ENCODE measurements at places on chromosomes 5 and 9.

- DNase-seq = no peak
These were observed 73.7 kb downstream of the TENT4A start for GRCh38 chr5:6786786-6787495.

- peak; percentile 99 for DNase-seq
These were observed 65.3 kb downstream of the CSNK1A1 start for GRCh38 chr5:149485655-149486615.

GRCh38 chr5:84623019-84623418 is 238.3 kb upstream of the EDIL3 start:
- no peak for DNase-seq

- DNase-seq = no peak
These were observed 63.8 kb downstream of the CYSTM1 start for GRCh38 chr5:140238756-140239155.

DNA sequence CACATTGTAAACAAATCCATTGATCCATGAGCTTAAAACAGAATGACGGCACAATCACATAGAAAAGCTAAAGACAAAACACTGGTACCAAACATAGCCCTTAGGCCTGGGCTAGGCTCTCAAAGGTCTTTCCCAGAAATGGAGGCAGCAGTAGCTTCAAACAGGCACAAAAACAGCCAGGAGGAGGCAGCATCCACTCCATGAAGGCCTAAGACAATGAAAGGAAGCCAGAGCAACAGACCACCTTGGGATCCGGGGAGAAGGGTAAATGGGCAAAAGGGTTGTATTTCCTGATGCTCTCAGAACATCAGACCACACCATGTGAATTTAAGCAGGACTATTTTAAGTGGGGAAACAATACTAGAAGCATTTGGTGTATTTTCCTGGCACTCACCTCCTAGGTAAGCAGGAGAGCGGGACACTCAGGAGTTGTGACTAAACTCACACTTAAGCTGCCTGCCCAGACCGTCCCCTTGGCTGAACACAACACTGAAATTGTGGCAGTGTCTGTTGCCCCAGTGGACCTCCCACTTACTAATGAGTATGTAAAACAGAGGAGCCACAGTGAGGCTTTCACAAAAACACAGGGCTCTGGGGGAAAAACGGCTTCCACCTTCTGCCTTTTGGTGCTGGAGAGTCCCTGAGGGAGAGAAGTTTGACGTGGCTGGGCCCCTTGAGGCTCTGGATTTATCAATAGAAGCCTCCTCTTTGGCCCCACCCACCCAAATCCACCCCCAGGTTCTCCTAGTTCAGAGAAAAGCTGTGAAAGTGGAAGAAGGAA is 11.9 kb downstream of the GNPDA1 start:
- peak; percentile 35 for DNase-seq

GRCh38 chr5:179325296-179326031 is 19.8 kb downstream of the ADAMTS2 start:
- no peak for DNase-seq

- no peak for DNase-seq
These were observed 230 bp downstream of the SLC44A1 start for GRCh38 chr9:105244734-105245028.

DNA sequence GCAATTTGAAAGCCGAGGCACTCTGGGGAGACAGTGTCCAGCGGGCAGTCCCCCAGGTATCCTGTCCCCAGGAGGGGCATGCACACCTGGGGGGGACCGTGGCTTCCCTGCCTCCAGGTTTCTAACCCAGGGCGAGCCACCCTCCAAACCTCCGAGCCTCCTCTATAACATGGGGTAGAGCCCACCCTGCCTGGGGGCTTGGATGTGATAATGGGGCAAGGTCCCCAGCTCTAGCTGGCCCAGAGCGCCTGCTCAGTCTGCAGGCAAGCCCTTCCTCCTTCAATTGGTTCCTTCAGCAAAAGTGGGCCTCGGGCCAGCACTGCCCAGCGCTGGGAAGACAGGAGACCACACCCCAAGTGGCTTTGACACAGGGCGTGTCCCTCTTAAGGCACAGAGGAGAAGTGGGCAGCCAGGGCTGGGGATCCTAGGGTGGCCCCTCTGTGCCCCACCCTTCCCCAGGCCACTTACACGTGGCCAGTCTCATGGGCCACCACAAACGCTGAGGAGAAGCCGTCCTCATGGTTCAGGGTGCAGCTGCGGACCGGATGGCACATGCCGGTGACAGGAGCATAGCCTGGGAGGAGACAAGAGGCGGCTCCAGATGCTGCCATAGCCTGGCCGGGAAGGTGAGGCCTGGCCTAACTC is 94.3 kb downstream of the ZNF354C start:
- no peak for DNase-seq

GRCh38 chr9:131963072-131964030 is 116.3 kb downstream of the MED27 start:
- DNase-seq = no peak

DNA sequence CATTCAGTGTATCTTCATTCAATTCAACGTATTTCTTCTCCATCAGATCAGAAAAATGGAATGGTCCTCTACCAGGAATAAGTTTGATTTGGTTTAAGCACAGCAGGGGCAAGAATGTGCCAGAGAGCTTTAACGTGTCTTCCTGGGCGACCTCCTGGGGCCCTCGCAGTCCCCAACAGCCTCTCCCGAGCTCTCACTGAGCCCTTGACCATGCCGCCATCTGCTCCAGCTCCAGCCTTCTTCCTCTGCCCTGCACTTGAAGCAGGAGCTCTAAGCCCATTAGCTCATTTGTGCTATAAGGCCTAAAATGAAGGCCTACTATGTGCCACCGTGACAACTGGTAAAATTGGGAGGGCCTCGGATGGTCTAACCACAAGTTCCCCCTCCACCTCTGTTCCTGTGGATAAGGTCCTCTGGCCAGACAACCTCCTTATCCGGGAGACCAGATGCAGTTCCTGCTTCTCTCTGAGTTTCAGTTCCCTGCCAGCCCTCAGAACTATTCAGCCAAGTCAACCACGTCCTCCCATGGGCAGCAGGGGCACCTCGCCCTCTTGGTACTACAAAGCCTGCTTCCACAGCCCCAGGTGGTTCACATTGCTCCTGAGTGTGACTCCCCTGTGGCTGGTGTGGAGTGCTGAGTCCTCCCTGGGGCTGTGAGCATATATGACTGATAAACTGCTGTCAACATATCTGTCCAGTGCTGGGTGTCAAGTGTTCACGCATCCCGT is 35.8 kb downstream of the C5orf15 start:
- no peak for DNase-seq

DNA sequence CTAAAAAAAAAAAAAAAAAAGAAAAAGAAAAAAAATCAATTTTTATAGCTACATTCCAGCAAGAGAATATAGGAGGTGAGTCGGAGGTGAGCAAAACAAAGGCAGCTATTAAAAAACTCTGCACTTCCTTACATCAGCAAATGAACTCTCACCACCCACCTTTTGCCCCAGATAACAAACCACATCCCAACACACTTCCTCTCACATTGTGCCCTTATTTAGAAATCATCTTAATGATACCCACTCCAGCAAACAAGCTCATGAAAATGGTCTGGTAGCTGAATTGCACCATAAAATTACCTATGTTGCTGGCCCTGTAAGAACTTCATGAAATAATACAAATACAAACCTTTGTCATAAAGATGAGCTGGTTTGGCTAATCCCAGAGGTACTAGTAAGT is 82.9 kb downstream of the CEMIP2 start:
- no peak for DNase-seq

- peak; percentile 79 for DNase-seq
These were observed 4.7 kb downstream of the MAN2A1 start for GRCh38 chr5:109694451-109694891.

DNA sequence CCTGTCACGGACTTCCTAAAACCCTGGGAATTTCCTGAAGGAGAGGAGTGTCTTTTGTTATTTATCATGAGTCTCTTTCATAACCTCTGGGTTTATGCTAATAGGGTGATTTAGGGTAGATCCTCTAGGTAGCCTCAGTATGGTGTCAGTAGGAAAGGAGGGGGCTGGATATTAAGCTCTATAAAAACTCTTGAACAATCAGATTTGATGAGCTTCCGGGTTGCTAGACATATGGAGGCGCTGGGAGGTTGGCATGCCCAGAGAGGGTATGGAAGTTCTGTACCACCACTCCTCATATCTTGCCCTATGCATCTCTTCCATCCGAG is 15.6 kb upstream of the PTBP3 start:
- DNase-seq = no peak

GRCh38 chr9:122387536-122387935 is 16.7 kb downstream of the PTGS1 start:
- DNase-seq = no peak

GRCh38 chr5:90939211-90939610 is 380.6 kb downstream of the ADGRV1 start:
- DNase-seq = peak; percentile 14

DNA sequence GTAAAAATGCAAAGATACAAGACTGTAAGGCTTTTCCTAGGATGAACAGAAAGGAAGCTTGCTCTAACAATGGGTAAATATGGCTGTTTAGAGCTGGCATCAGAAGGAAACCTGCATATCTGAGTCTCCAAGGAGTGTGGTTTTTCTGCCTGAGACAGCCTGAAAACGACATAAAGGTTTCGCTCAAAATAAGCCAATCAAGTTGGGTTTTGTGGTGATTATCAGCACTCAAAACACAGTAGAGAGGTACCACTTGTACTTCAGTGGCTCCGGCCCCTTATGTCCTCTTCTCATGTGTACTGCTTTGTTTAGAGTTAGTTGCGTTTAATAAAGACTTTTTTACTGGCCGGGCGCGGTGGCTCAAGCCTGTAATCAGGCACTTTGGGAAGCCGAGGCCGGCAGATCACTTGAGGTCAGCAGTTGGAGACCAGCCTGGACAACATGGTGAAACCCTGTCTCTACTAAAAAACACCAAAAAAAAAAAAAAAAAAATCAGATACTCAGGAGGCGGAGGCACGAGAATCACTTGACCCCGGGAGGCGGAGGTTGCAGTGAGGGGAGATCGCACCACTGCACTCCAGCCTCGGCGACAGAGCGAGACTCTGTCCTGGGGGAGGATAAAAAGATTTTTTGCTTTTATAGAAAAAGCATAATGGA is 39.4 kb downstream of the KLF9 start:
- DNase-seq = no peak

DNA sequence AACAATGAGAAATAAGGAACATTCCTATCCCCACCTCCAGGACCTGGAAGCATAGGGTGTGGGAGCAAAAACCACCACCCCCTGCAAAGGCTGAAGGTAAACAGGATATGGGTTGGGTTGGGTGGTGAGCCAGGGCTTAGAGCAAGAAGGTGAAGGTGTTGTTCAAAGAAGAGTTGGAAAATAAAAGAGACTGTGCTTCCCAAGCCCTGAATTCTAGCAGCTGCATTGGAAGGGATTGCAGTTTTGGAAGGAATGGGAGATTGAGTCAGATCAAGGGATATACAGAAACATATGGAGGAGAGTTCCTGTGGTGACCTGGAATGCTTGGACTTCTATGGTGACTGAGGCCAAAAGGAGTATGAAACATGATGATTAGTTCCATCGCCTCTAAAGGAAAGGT is 24.7 kb upstream of the MTAP start:
- peak; percentile 66 for DNase-seq

GRCh38 chr9:110192531-110193261 is 15.3 kb downstream of the C9orf152 start:
- no peak for DNase-seq

DNA sequence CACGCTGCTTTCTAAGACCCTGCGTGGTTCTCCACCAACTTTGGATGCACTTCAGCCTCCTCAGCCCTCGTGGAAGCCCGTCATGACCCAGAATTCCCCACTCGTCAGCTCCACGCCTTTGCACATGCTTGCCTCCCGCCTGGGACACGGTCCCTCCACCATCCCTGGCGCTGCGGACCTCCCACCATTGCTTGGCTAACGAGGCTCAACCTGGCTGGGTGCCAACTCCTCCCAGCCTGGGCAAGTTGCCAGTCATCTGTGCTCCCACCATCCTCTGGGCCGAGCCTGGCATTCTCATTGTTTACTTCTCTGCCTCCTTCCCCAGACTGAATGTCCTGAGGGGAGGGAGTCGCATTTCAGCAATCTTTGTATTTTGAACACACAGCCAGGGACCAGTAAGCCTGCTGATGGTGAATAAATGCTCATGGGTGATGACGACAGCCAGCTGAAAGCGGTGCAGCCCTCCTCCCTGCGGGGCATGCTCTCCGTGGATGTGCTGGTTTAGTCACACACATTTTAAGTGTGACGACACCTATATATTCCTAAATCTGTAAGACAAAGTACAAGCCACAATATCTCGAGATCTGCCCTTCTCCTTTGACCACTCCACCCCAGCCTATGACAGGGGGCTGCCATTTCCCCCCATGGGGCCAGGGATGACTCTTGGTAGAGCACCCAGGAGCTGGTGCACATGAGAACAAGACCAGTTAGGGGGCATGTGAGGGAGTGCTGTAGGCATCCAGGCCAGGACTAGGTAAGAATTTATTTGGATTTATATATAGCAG is 37.6 kb downstream of the ANKRD33B start:
- peak; percentile 97 for DNase-seq

GRCh38 chr5:7500256-7500655 is 104.3 kb downstream of the ADCY2 start:
- DNase-seq = no peak

GRCh38 chr9:16803648-16804047 is 66.8 kb downstream of the BNC2 start:
- no peak for DNase-seq

DNA sequence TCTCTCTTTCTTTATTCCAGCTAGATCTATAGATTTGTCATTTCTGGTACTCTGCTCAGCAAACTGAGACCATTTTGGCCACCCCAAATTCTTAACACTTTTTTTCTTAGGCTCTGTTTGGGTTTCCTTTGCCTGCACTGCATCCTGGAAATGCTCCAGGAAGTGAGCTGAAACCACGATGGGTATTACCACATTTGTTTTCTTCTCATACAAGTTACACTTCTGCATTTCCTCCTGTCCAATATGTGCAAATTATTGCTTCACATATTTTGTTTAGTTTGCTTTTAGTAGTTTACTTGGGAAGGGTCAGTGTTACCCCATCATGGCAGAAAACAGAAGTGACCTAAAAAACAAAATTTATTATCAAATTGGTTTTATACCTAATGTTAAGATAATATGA is 498.6 kb upstream of the GRIN3A start:
- no peak for DNase-seq

DNA sequence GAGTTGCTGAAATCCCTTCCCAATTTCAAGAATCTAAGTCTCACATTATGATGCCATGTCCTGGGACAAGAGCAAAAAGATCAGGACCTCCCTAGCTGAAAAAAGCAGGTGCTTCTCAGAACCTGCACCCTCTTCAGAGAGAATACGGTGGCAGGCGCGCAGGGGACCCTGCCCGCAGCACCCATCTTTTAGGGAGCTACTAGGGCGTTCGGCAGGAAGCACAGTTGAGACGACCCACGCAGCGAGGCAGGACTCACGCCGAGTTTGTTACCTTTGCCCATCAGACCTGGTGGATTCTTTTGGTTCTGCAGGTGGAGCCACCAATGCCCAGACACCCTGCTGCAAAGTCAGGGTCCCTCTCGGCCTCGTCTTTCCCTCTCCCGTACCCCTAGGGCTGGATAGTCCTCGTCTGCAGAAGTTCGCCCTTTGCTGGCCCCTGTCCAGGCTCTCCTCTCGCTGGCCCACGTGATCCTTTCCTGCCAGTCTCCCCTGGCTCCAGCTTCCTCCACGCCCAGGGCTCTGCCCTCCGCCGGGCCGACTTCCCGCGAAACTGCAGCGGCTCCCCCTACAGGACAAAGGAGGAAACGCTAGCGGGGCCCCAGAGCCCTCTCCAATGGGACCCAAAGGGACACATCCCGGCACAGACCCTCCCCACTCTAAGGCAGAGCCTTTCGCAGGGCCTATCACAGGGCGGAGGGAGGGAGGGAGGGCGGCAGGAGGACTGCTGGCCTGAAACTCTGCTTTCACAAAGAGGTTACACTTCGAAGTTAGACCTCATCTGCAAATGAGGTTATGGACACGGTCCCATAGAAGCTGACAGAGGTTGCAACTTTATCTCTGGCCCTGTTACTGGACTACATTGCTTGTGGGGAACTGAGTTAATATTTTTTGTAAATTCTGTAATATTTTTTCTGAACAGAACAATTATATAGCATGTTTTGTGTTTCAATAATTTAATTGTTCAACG is 28.8 kb downstream of the TMEM174 start:
- peak; percentile 72 for DNase-seq
